Dorsolateral prefrontal cortex (tissue), 122 donors: ENCODE measurements at places on chromosomes 16 and 17.

GRCh38 chr17:4635823-4636375 is 5.6 kb downstream of the ALOX15 start:
- DNase-seq: no peak

DNA sequence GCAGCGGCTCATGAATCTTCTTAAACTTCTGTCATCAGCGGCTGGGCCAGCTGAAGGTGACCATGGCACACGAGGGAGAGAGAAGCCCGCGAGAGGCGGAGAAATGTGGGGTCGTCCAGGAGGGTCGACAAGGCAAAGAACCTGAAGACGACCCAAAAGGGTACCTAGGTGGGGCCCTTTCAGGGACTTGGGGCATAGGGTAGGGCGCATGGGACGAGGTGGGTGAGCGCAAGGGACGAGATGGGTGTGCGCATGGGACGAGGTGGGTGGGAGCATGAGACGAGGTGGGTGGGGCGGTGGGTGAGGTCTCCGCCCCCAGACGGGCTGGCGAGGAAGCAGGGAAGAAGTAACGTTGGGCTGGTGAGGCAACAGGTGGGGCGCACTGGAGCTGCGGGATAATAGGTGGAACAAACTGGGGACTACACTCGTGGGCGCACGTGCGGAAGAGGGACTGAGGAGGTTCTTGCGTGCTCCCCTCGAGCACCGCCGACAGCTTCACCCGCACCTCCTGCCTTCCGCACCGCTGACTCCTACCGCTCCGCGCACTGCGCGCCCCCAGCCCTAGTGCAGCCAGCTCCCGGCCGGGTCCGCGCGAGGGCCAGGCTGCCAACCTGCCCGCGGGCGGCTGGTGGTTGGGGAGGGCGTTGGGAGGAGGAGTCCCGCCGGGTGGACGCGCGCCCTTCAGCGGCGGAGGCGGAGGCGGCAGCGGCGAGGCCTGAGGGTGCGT is 23.2 kb upstream of the CRYM start:
- DNase-seq: no peak

GRCh38 chr16:83402160-83402814 is 405.5 kb upstream of the HSBP1 start:
- DNase-seq: no peak

DNA sequence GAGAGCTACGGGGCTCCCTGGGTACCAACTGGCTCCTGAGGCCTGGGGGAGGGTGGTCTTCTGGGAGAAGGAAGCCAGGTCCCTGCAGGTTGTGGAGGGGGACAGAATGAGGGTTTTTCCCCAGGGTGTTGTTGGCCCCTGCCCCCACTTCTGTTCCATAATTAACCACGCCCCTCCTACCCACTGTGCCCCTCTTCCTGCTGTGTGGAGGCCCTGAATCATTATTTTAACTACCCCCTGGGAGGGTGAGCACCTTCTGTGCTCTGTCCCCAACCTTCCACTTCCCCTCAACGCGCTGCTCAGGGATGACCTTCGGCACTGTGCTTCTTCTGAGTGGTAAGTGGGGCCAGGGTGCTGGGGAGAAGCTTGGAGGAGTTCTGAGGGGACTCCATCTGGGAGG is at the start of gene ITGAD:
Gene ITGAD, plus strand, starts transcription at position 280 of the 400 bp plus-strand sequence. Its CDS starts 26 bp downstream, at position 306.
- DNase-seq: no peak

GRCh38 chr17:78409191-78409928 is 30.9 kb downstream of the PGS1 start:
- no peak for DNase-seq
